Small intestine (tissue), 16 donors: ENCODE measurements at places on chromosomes 3 and 15.

- DNase-seq: no peak
Measured at GRCh38 chr15:91620229-91620628, 233.3 kb upstream of the SLCO3A1 start.

DNA sequence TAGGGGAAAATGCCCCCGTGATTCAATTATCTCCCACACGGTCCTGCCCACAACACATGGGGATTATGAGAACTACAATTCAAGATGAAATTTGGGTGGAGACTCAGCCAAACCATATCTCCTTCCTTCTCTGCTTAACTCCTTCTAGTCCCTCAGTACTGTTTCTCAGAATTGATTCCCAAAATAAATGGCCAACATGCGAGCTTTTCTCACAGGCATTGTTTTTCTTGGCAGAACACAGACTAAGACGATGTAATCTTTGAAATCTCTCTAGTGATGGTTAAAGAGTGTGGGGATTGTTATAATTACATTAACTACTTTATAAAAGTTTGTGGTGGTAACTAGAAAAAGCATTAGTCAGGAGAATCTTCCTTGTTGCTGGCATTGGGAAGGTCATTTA, 366.5 kb downstream of the LPP start:
- no peak for DNase-seq

GRCh38 chr15:81161851-81162250, 27.8 kb downstream of the CFAP161 start:
- no peak for DNase-seq

- no peak for DNase-seq
Measured at GRCh38 chr3:117404730-117405129, 695.2 kb downstream of the TUSC7 start.

DNA sequence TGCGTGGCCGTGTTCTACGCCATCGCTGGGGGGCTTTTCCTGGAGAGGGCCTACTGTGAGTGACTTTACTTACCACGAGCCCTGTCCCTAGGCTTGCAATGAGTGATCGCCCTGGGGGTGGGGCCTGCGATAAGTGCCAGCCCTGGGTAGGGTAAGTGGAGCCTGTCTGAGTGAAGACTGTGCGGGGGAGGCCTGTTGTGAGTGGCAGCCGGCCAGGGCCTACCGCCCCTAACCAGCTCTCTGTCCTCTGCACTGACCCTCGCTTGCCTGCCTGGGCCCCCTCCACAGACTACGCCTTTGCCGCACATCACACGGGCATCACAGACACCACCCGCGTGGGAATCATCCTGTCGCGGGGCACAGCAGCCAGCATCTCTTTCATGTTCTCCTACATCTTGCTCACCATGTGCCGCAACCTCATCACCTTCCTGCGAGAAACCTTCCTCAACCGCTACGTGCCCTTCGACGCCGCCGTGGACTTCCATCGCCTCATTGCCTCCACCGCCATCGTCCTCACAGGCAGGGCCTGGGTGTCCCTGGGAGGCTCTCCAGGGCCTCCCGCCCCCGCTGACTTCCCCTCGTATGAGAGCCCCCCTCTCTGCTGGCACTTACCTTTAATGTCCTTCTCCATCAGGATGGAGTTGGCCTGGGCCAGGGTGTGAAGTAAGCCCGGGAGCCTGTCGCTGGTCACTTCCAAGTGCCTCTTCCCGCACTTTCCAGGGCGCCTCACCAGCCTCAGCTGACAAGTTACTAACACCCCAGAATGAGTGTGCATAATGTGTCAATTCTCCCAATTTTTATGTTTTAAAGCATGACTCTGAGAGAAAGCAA, 22.4 kb downstream of the DUOX1 start:
- no peak for DNase-seq

DNA sequence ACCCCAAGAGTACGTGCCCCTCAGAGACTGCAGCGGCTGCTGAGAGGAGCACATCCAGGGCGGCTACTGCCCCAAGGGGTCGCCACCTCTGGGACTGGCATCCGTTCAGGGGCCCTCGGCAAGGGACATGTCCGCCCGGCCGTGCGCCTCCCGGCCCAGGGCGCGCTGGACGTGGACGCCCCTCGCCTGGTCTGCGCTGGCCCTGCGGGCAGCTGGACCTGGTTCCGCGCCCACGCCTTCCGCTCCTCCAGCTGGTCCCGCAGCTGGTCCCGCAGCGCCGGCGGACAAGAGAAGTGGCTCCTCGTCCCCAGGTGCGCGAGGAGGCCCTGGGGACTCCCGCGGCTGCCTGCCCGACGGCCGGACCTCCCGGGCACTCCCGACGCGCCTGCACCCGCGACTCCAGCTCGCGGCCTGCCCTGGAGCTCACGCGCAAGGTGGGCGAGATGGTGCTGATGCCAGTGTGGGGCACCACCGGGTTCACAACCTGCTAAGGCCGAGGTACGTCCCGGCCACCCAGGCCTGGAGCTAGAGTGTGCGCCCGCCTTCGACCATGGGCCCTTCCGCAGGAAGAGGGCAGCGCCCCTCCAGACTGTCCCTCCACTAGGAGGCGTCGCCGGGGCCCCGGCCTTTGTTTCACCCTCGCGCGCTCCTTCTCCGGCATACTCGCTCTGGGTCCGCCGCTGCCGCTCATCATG, 14.4 kb upstream of the GP9 start:
- DNase-seq: no peak

DNA sequence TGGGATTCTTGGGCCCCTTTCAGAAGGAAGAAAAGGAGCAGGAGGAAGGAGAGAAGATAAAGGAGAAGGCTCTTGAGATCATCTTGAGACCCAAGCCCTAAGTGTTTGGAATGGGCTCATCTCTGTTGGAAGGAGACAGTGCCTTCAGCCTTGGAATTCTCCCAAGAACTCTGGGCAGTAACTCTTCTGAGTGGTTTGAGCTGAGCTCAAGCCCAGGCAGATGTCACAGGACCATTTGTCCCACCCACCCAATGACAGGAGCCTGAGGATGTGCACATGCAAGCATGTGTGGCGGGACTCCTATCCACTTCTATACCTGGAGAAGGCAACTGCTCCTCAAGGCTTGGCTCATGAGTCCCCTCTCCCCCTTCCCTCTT, 14.6 kb upstream of the TMEM40 start:
- no peak for DNase-seq

GRCh38 chr3:149292666-149293065, 40.8 kb downstream of the TM4SF18 start:
- DNase-seq: no peak

DNA sequence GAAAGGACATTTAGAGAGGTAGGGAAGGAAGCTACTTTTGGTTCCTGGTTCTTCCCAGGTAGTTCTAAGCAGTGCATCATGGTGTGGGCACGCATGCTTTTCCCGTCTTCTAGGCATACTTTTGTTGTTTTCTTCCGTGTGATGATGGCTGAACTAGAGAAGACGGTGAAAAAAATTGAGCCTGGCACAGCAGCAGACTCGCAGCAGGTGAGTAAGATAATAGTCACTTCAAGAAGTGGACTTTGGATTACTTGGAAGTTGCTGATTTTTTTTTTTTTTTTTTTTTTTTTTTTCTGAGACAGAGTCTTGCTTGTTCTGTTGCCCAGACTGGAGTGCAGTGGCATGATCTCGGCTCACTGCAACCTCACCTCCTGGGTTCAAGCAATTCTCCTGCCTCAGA, 17.9 kb downstream of the FANCD2OS start:
- peak; percentile 79 for DNase-seq

GRCh38 chr15:75663931-75664421, 16.3 kb downstream of the SNX33 start:
- DNase-seq: peak; percentile 56

DNA sequence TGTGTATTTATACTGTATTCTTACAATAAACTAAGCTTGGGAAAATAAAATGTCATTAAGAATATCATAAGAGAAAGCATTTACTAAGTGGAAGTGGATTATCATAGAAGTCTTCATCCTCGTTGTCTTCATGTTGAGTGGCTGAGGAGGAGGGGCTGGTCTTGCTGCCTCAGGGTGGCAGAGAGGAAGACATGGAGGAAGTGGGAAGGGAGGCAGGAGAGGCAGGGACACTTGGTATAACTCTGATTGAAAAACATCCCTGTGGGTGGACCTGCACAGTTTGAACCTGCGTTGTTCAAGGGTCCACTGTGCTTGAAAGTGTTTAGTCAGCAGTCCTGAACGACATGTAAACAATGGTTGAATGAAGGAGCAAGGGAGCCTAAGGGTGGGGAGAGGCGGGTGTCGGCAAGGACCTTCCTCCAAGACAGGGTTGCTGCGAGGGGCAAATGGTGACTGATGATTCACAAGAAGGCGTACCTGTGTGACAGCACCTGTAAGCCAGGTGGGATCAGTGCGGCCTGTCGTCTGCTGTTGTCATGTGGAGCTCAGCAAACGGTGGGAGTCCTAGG, 103.8 kb upstream of the KLF13 start:
- no peak for DNase-seq

GRCh38 chr3:153600896-153601295, 438.9 kb downstream of the RAP2B start:
- DNase-seq: no peak

- DNase-seq: no peak
Measured at GRCh38 chr3:124935264-124935663, 713 bp upstream of the MUC13 start.

DNA sequence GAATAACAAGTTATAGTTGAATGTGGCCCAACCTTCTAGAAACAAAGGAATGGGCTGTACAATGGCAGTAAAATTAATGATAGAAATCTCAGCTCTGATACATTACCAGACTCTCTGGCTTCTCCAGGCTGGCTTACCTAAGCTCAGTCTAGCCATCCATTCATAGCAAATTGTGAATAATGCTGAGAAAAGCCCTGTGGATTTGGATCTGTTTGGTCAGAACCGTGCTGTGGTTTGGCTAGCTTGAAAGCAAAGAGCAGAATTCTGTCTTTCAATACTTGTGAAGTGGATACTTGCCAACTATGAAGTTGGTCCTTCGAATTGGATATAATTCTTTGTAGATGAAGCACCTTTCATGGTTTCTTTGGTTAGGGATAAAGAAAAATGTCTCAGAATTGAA, 199.1 kb downstream of the EPHA3 start:
- DNase-seq: no peak

- no peak for DNase-seq
Measured at GRCh38 chr3:2961576-2961975, 148.6 kb downstream of the IL5RA start.

GRCh38 chr3:28467414-28467813, 118.8 kb upstream of the AZI2 start:
- DNase-seq: no peak

GRCh38 chr3:146218880-146219866, 31.7 kb downstream of the PLSCR4 start:
- peak; percentile 34 for DNase-seq

DNA sequence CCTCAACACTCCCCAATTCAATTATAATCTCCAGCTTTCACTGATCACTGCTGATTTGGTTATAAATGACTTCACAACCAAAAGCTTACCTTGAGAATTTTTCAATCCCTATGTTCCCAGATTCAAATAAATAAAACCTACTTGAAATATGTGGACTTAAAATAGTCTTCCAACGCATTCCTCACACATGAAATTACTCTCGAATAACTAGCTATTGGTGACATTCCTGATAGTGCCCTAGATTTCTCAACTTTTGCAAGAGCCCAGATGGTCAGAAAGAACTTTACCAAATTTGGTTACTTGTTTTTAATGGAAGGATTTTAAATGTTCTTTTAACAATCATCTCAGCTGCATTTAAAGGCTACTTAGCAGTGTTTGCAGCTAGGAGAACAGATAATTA, 605.5 kb downstream of the FHIT start:
- no peak for DNase-seq

- no peak for DNase-seq
Measured at GRCh38 chr3:95464346-95464745, 1350.0 kb upstream of the EPHA6 start.

GRCh38 chr3:71597286-71597685, 13.8 kb upstream of the FOXP1 start:
- DNase-seq: no peak

DNA sequence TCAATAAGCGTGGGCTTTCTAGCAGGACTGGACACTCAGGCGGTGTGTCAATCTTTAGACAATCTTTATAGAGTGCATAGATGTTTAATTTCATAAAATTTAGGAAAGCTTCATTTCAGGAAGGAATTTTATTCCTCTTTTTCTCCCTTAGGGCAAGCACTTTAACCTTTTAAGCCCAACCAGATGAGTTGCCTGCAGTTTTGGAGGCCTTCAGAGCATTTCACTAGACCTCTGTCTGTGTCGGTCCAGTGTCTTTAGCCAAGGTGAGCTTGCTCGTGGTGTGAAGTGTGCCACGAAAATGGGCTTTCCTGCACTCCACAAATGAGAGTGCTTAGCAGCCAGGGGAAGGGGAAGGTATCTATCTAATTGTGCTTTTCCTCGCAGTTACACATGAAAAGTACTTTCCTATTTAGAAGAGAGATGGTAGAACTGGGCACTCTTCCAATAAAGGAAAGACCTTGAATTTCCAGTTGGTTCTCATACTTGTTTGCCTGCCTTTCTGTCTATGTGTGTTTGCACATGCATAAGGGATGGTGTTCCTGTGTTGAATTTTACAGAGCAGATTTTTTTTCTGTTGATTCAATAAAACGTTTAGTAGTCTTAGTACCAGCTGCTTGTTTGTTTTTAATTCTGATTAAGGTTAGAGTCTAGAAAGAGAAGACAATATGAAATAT, 53.6 kb downstream of the FEZF2 start:
- DNase-seq: peak; percentile 4

- peak; percentile 45 for DNase-seq
Measured at GRCh38 chr3:40873476-40873875, 325.8 kb upstream of the CTNNB1 start.

DNA sequence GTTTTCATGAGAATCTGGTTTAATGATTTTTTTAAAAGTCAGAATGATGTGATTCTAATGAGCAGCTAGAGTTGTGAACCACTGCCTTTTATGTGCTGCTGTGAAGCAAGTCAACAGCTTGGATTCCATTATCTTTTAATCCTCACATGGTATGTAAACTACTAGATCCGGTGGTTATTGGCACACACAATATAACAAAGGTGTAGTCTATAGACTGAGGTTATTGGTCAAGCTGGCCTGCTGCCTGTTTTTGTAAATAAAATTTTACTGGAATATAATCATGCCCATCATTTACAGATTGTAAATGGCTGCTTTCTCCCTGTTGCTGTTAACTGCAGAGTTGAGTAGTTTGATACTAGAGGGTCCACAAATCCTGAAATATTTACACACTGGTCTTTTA, 103.1 kb downstream of the OTOL1 start:
- no peak for DNase-seq

- peak; percentile 47 for DNase-seq
Measured at GRCh38 chr15:33074942-33075341, 119.6 kb downstream of the FMN1 start.

DNA sequence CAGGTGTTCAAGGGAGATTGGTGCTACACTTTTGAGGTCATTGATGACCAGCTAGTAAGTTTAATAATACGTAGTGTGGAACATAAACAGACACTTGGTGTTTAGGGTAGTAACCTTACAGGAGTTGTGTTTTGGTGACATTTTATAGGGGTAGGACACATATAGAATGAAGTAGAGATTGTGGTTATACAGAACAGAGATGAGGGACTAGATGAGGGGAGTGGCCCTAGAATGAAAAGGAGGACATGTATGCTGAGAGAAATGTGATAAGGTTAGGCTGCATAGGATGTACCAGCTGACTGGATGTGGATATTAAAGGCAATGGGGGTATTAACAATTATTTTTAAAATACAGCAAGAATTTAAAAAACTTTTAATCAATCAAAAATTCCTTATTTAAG, 8.0 kb downstream of the MBNL1 start:
- DNase-seq: no peak

- no peak for DNase-seq
Measured at GRCh38 chr15:64619880-64620839, 155.2 kb downstream of the RBPMS2 start.

GRCh38 chr15:25177955-25178801, 223.4 kb downstream of the SNRPN start:
- no peak for DNase-seq

GRCh38 chr3:144708437-144708836, 736.8 kb downstream of the DIPK2A start:
- no peak for DNase-seq

GRCh38 chr3:24042174-24043059, 97.3 kb downstream of the NR1D2 start:
- no peak for DNase-seq
